ENCODE measurements at places on chromosomes 3 and 15.

- no peak for DNase-seq
Measured at GRCh38 chr3:71492974-71493771, 90.4 kb downstream of the FOXP1 start.

- no peak for DNase-seq
Measured at GRCh38 chr15:24772266-24772665, 96.7 kb downstream of the NPAP1 start.

DNA sequence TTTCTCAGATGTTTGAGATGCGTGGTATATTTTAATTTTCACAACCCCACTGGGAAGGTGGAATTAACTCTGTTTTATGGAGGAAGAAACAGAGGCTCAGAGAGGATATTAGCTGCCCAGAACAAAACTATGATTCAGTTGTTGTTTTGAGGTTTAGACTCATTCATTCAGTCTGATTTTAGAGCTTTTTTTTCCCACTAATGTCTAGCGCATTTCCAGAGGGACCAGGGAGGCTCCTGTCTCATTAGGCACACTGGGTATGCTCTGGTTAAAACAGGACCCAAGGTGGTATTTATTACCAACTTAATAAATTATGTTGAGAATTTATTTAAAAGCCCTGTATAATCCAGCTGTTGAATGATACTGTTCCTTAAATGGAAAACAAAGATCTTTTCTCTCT is 272.0 kb upstream of the RGMA start:
- DNase-seq: no peak

DNA sequence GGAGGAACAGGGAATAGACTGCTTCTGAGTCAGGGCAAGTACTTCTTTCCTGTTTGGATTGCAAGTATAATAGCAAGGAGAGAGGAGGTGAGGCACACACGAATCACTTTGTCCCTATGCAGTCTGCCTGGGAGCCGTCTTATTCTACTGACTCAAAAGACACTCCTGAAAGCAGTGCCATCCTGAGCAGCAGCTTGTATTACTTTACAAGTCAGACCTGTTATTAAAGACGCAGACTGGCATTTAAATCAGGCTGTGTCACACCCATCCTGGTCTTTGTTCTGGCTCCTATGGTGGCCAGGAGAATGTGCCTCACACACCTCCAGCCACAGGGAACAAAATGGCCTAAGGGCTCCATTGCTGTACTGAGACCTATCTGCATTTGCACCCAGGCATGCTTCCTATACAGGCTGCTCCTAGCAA is 17.9 kb upstream of the SQOR start:
- DNase-seq: no peak

GRCh38 chr15:27662892-27663291 is 436.2 kb downstream of the OCA2 start:
- DNase-seq: no peak

DNA sequence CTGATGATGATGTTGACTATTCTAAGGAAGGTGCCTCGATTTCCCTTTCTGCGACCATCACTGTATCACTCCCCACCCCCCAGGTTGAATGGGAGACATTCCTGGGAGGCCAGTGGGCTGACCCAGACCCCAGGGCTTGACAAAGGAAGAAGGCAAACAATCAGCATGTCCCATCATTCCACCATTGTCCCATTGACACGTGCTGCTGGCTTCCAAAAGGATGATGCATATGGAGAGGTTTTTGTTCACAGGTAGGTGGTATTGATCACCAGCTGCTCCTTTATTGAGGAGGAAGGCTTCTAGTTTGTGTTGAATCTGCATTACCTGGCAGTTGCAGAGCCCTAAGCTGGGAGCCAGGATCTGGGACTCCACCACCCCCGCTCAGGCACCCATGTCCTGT is 30.4 kb downstream of the RASGRF1 start:
- no peak for DNase-seq

DNA sequence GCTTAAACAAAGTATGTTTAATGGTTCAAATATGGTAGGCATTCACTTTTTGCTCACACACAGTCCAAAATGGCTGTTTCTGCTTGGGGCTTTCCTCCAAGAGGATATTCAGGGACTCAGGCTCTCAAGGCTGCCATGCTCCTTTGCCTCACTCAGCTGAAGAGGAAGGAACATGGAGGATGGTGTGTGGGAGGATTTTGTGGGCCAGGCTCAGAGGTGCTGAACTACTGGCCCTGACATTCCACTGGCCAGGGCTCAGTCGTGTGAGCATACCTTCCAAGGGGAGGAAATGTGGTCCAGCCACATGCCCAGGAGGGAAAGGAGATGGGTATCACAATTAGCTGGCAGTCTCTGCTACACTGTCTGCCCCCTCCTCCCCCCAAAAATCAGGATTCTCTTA is 8.7 kb downstream of the PXYLP1 start:
- no peak for DNase-seq

GRCh38 chr3:172877011-172877410 is 126.5 kb downstream of the ECT2 start:
- DNase-seq: peak; percentile 9

DNA sequence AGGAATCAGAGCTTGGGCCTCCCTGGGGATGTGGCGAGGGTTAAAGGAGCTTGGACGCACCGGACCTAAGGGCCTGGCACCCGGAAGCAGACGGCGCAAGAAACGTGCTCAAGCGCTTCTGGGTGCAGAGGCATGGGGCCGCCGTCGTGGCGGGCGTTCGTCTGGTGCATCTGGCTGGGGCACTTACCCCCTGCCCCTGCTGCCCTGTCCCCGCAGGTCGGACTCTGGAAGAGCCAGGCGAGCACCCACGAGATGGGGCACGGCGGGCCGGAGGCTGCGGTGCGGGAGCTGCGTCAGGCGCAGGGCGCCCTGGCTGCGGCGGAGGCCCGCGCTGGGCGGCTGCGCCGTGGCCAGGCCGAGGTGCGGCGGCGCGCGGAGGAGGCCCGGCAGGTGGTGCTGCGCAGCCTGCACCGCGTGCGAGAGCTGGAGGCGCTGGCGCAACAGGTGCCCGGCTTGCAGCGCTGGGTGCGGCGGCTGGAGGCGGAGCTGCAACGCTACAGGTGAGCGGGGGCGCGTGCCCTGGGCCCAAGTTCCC is 2.5 kb downstream of the EFCC1 start:
- no peak for DNase-seq

- DNase-seq: no peak
Measured at GRCh38 chr3:71254281-71255057, 329.1 kb downstream of the FOXP1 start.

GRCh38 chr3:66537735-66538134 is 36.9 kb upstream of the LRIG1 start:
- DNase-seq: no peak

- no peak for DNase-seq
Measured at GRCh38 chr15:97728791-97729190, 231.7 kb upstream of the ARRDC4 start.

- no peak for DNase-seq
Measured at GRCh38 chr3:103056542-103056941, 621.7 kb downstream of the ZPLD1 start.

- no peak for DNase-seq
Measured at GRCh38 chr15:31207246-31207645, 105.7 kb upstream of the TRPM1 start.

- no peak for DNase-seq
Measured at GRCh38 chr15:33701304-33701696, 267.0 kb upstream of the CHRM5 start.

- DNase-seq: peak; percentile 17
Measured at GRCh38 chr3:177345973-177346503, 148.8 kb upstream of the TBL1XR1 start.

GRCh38 chr3:133412183-133413132 is 12.6 kb downstream of the BFSP2 start:
- DNase-seq: peak; percentile 42

DNA sequence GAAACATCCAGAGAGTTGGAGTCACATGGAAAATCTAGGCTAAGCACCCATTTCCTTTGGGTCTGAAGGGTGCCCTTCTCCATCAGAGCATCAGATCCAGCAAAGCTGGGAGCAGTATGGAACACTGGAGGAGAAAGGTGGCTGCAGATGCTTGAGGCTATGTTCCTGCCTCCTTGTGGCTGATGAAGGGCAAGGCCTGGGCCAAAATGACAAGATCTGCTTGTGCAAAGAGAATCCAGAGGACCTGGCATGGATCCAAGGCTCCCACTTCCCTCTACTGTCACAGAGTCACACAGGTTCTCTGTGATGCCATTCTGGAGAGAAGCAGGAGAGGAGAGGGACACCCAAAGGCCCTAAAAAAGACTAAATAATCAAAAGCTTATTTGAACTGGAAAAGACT is 9.2 kb upstream of the ATP8B4 start:
- DNase-seq: peak; percentile 19

DNA sequence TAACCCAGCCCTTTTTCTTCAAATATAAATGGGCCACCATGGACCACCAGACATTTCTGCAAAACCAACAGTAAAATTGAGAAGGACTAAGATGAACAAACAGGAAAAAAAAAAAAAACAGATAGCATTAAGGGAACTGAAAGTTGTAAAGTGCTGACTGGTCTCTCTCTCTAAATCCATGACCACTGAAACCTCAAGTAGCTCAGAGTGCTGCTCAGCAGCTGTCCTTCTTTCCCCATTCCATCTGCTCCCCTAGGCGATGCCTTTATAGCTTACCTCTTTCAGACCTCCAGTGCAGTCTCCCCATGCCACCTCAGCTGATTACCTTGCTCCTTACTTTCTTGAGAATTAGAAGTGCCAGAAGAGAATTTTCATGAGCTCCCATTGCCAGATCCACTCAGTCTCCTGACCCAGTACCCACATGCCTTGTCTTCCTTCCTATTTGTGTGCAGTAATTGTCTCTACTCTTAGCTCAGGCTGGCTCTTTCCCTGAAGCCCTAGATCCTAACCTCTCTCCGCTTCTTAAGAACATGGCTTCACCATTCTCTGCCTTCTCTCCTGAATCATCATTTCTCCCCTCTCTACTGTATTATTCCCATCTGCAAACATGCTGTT is 23.9 kb upstream of the XIRP1 start:
- peak; percentile 30 for DNase-seq

DNA sequence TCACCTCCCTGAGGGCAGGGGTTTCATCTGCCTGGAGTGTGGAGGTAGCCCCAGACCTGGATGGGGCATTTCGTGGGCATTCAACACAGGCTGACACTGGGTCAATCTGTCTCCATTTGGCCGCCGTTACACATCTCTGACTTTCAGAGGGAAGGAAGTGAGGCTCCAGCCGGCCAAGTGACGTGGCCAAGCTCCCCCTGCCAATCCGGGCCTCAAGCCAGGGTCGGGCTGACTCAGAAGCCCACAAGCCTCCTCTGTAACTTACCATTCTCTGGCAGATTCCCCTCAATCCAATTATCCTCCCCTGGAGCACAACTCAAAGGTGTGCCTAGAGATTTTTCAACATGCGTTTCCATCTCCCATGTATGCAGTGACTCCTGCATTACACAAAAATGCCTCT is 227.6 kb downstream of the KLF13 start:
- no peak for DNase-seq

- no peak for DNase-seq
Measured at GRCh38 chr15:77544162-77544561, 88.5 kb downstream of the LINGO1 start.

DNA sequence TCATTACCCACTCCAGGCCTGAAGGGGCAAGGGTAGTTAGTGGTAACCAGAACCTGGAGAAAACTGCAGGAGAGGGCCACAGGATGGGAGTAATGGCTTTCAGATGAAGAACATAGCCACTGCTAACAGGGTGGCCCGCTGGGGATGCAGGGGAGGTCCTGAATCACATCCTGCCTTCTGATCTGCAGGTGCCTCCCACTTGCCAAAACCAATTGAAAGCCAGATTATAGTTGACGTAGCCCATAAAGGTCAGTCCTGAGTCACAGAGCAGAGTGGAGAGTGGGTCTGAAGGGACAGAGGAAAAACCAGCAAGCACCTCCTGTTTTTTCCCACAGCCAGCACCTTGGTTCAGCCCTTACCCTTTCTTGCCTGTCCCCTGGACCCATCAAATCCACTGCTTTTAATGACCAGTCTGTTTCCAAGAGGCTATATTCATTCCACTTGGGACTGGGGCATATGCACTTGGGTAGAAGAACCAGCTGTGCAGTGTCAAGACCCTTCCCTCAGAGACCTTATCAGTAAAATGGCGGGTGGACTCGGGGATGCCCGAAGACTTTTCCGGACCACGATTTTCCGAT is 646 bp upstream of the SLC35G2 start:
- no peak for DNase-seq

GRCh38 chr3:187914231-187914630 is 169.0 kb upstream of the BCL6 start:
- no peak for DNase-seq

- DNase-seq: peak; percentile 53
Measured at GRCh38 chr3:34419801-34420200, 621.4 kb downstream of the PDCD6IP start.

GRCh38 chr15:83709241-83709640 is 55.3 kb downstream of the ADAMTSL3 start:
- no peak for DNase-seq

- DNase-seq: no peak
Measured at GRCh38 chr3:196660381-196661166, 21.1 kb downstream of the NRROS start.

- no peak for DNase-seq
Measured at GRCh38 chr3:141408596-141408995, 40.3 kb downstream of the ZBTB38 start.

DNA sequence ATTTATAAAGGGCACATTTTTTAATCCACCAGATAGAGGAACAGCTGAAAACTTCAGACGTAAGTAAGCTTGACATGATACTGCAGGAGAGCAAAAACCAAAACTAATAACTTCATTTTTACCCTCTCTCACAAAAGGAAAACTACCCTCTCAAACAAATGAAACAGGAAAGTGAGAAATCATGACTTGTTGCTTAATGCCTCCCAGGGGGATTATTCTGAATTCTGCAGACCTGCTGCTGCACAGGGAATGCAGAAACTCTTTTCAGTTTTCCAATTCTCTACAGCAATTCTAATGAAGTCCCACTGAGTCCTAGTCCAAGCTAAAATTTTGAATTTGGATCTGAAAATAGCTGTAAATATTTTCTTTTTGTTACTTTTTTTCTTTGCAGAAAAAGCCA is 637.1 kb upstream of the CCDC54 start:
- DNase-seq: no peak

DNA sequence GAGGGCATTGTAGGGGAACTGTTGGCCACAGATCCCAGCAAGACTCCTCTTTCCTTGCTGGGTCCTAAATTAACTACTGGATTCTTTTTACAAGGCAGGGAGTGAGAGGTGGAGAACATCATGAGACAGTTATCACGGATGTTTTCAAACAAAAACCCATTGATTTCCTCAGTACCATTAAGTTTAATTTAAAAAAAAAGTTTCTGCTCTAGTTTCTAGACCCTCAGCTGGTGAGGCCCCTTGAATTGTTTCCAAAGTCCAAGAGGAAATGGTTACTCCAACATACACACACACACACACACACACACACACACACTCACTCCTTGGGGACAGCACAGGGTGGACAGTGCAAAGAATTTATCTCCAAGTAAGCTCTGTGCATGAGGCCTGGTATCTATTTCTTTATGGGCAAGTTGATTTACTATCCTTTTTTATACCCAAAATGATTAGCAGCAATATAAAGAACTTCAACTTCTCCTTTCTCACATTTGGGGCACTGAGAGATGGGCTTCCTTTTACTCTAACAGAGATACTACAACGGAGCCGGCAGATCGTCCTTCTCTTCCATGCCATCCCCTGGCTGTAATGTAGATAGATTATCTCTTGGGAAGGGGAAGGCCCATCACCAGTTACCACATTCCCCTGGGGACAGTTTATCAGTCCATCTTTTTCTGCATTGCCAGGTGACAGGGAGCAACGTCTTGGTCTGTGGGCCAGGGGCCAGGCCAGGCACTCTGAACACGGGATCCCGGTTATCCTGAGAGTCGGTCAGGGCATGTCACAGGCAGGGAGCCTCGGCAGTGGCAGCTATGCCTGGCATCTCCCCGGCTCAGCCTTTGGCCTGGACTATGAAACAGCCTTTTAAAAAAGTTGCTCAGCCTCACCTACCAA is 54.7 kb downstream of the CORO2B start:
- no peak for DNase-seq

GRCh38 chr15:60912984-60913697 is 316.0 kb downstream of the RORA start:
- no peak for DNase-seq
